ENCODE measurements at places on chromosomes 5 and 9.

DNA sequence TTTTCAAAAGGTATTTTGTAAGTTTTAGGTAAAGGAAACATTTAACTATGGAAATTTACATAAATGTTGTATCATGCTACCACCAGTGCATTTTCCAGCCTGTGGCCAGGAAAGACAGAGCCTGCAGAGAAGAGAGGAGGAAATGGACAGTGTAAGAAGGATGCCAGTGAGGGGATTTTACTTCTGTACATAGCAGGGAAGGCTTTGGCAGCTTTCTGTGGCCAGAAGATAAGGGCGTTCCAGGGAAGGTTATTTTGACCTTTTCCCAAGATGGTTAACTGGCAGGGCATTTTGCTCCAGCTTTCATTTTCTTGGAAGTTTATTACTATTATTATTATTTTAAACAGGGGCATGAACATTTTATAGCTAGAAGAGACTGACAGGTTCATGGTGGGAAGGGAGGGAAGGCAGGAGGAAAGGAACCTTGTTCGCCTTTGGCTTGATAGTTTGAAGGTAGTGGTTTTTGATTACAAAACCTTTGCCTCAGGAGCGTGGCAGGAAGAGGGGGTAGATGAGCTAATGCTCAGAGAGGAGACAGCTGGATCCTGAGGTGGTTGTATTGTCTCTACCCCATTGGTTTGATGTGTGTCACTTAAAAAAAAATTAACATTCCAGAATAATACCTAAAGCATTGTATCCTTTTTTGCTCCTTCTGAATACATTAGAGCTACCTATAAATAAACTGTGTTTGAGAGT, 4.1 kb downstream of the ISOC1 start:
- no peaks in the 10 kb centered on the region for H3K27me3 ChIP-seq
- H3K36me3 ChIP-seq = no peaks in the 10 kb centered on the region
- no peak for DNase-seq
- H3K27ac ChIP-seq = no peak overlapping the region
- peaks cover 33% of the 10 kb centered on the region for H3K4me1 ChIP-seq

GRCh38 chr5:87138091-87138805, 129.4 kb upstream of the RASA1 start:
- no peak overlapping the region for H3K4me3 ChIP-seq
- no peak for DNase-seq
- H3K27ac ChIP-seq = peak overlapping the region; percentile 86
- H3K36me3 ChIP-seq = no peaks in the 10 kb centered on the region
- no peaks in the 10 kb centered on the region for H3K27me3 ChIP-seq
- H3K4me1 ChIP-seq = peaks cover 15% of the 10 kb centered on the region

- peaks cover 23% of the 10 kb centered on the region for H3K4me1 ChIP-seq
- peak overlapping the region; percentile 67 for H3K4me3 ChIP-seq
- no peak for DNase-seq
- H3K27ac ChIP-seq = no peak overlapping the region
- H3K27me3 ChIP-seq = no peaks in the 10 kb centered on the region
Observed at GRCh38 chr9:137406876-137407589, 15.9 kb downstream of the EXD3 start.

GRCh38 chr5:80967500-80968181, 7.5 kb downstream of the RASGRF2 start:
- H3K4me1 ChIP-seq = no peaks in the 10 kb centered on the region
- H3K36me3 ChIP-seq = no peaks in the 10 kb centered on the region
- peak overlapping the region; percentile 42 for H3K27ac ChIP-seq
- no peak overlapping the region for H3K4me3 ChIP-seq

- H3K4me1 ChIP-seq = peaks cover 10% of the 10 kb centered on the region
- no peaks in the 10 kb centered on the region for H3K27me3 ChIP-seq
- H3K27ac ChIP-seq = no peak overlapping the region
Observed at GRCh38 chr5:57818397-57818796, 335.8 kb upstream of the ACTBL2 start.

- H3K4me3 ChIP-seq = no peak overlapping the region
- no peaks in the 10 kb centered on the region for H3K4me1 ChIP-seq
- DNase-seq = no peak
- H3K36me3 ChIP-seq = no peaks in the 10 kb centered on the region
- H3K27me3 ChIP-seq = no peaks in the 10 kb centered on the region
Observed at GRCh38 chr5:159405611-159406031, 75.3 kb upstream of the IL12B start.

DNA sequence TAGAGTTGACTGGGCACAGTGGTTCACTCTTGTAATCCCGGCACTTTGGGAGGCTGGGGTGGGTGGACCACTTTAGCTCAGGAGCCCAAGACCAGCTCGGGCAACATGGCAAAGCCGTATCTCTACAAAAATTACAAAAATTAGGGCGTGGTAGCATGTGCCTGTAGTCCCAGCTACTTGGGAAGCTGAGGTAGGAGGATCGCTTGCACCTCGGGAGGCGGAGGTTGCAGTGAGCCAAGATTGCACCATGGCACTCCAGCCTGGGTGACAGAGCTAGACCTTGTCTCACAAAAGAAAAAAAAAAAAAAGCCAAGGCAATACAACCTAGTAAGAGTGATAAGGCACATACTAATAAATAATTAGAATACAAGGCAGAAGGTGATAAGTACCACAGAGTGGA, 15.8 kb downstream of the NLN start:
- H3K4me1 ChIP-seq = no peaks in the 10 kb centered on the region
- H3K27ac ChIP-seq = no peak overlapping the region
- no peaks in the 10 kb centered on the region for H3K27me3 ChIP-seq
- no peak for DNase-seq
- no peaks in the 10 kb centered on the region for H3K36me3 ChIP-seq

GRCh38 chr5:144084971-144085370, 85.5 kb downstream of the YIPF5 start:
- H3K27me3 ChIP-seq = no peaks in the 10 kb centered on the region
- no peak for DNase-seq
- H3K36me3 ChIP-seq = no peaks in the 10 kb centered on the region
- no peak overlapping the region for H3K27ac ChIP-seq

DNA sequence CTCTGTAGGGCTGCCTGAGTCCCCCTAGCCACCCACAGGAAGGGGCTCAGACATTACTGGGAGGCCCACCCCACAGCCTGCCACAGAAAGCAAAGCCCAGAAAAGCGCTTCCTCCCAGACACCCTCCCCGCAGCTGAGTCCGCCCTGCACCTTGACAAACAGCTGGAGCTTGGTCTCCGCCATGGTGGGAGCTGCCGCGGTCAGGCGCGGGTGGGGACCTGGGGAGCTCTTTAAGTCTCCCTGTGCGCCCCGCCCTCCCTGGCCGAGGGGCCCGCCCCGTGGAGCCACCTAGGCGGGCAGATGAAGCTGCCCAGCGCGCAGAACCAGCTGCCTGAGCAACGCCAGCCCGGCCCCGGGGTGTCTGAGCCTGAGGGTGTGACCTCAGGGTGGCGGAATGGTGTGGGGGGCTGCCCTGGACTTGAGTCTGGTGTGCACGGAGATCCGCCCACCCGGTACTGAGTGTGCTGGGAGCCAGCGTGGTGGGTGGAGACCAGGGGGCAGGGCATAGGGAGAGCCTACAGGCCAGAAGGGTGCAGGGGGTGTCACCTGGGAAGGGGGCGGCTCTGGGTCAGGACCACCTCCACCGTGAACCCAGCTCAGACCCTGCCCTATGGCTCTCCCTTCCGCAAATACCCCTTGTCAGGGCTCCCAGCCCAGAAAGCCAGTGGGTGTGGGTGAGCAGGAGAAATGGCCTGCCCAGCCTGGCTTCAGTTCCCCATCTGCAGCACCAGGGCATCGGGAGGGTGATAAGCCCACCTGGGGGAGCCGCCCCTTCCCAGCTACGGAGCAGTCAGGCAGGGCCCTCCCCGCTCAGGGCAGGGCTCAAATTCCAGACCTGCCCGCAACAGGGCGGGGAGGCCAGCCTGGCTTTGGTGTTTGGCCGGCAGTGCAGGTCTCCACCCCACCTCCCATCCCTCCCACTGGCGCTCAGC, at the start of gene CLIC3:
Gene CLIC3 (minus strand): TSS at position 208 of the 932 bp plus-strand sequence. CDS start 25 bp downstream, at position 183.
- no peaks in the 10 kb centered on the region for H3K27me3 ChIP-seq
- H3K27ac ChIP-seq = peak within 1 kb of the TSS; percentile 54
- no peaks in the 10 kb centered on the region for H3K36me3 ChIP-seq
- peak within 1 kb of the TSS; percentile 63 for H3K4me3 ChIP-seq
- no peak for DNase-seq
- H3K4me1 ChIP-seq = peaks cover 24% of the 10 kb centered on the region

DNA sequence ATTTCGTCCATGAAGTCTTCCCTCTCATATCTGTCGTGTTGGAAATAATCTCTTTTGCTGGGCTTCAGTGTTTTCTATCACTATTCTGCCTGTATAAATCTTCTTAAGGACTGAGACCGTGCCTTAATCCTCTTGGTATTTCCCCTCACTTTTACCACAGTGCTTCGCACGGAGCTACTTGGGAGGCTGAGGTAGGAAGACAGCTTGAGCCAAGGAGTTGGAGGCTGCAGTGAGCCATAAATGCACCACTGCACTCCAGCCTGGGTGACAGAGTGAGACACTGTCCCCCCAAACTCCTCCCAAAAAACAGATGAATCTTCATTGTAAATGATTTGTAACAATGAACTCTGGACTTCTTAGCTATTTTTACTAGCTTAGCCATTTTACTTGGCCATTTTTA, 57.8 kb downstream of the PHAX start:
- no peaks in the 10 kb centered on the region for H3K4me1 ChIP-seq
- H3K4me3 ChIP-seq = no peak overlapping the region
- H3K27ac ChIP-seq = no peak overlapping the region
- DNase-seq = no peak
- H3K27me3 ChIP-seq = no peaks in the 10 kb centered on the region

DNA sequence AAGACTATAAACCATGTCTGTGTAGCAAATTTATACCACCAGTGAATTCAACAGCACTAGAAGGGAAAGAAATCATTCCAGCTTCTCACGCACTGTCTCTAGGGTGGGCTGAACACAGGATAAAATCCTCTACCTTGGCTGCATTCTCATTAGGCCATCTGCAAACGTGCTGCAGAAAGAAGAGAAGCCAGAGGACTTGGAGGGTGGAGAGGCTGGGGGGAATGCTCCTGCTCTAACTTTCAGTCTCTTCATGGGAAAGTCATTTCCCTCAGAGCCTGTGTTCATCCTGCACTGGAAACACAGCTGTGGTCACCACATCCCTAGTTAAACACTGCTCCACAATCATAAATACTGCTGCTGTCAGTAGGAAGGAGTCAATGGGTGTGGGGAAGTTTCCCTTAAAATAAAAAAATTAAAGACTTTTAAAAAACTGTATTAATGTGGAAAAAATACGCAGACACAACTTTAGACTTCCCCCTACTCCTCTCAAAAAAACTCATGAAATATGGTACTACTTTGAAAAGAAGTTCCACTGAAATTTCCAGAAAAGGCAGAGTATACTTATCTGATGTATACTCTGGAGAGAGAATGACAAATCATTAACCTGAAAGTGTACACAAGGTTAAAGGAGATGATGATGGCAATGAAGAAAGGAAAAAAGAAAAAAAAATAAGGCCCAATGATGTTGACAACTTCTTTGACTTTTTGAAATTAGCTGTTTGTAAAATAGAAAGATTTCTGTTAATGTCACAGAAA, 46.8 kb downstream of the LHFPL2 start:
- H3K27ac ChIP-seq = no peak overlapping the region
- peaks cover 9% of the 10 kb centered on the region for H3K4me1 ChIP-seq

DNA sequence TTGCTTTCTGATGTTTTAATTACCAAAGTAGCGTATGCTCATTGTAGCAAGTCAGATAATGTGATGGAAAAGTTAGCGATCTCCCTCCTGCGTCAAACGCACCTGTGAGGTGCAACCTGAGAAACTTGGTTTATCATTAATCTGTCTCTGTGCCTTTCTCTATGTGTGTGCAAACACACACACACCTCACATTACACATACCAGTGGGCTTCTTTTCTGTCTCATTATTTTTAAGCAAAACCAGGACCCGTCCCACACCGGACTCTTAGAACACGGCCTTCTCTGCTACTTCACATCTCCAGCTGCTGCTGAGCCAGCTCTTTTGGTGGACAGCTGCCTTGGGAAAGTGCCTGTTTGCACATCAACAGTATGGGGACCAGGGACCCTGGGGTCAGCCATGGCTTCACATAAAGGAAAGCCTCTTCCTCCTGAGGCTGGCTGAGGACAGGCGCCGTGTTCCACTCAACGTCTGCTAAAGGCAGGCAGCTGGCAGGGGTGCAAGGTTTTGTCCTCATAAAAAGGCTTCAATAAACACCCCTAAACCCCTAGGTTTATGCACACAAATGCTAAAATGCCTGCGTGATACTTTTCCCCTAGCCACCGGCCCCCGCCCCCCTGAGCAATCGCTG, 44.2 kb downstream of the MRPL36 start:
- DNase-seq = no peak
- no peaks in the 10 kb centered on the region for H3K4me1 ChIP-seq
- no peak overlapping the region for H3K27ac ChIP-seq
- no peaks in the 10 kb centered on the region for H3K36me3 ChIP-seq

- H3K4me3 ChIP-seq = no peak overlapping the region
- no peaks in the 10 kb centered on the region for H3K36me3 ChIP-seq
- no peak overlapping the region for H3K27ac ChIP-seq
- no peak for DNase-seq
- no peaks in the 10 kb centered on the region for H3K27me3 ChIP-seq
Observed at GRCh38 chr9:78707481-78707991, 410.6 kb downstream of the PSAT1 start.

DNA sequence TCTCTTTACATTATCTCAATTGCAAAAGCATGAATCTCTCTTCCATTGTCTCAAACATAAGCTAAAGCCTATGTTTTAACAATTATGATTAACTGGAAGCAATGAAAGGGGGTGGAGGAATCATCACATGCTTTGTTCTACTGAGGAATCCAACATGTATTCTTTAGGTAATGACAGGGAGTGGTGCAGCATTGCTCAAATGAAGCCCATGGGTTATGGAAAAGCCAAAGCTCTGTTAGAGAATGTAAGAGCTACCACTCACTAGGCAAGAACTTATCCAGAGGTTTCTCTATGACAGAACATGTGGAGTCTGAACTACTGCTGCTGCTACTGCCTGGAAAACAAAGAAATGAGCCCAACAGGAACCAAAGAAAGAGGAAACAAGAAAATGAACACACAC, 28.7 kb downstream of the KIF3A start:
- no peak for DNase-seq
- no peak overlapping the region for H3K4me3 ChIP-seq
- no peaks in the 10 kb centered on the region for H3K27me3 ChIP-seq
- no peak overlapping the region for H3K27ac ChIP-seq
- no peaks in the 10 kb centered on the region for H3K4me1 ChIP-seq

DNA sequence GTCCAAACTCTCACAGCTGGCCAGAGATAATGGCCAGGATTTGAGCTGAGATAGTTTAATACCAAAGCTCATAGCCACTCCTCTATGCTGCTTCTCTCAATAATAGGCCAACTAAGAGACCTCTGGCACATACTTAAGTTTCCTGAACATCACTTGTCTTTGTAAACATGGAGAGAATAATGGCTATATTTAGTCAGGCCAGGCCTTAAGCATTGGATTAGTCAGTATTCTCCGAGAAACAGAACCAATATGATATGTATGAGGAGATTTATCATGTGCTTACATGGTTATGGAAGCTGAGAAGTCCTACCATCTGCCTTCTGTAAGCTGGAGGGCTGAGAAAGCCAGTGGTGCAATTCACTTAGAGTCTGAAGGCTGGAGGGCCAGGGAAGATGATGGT, 45.4 kb downstream of the CFAP95 start:
- no peak overlapping the region for H3K4me3 ChIP-seq
- no peak overlapping the region for H3K27ac ChIP-seq
- no peaks in the 10 kb centered on the region for H3K36me3 ChIP-seq
- H3K27me3 ChIP-seq = no peaks in the 10 kb centered on the region

All from thoracic aorta (tissue), 2 donors.